ENCODE measurements at places on chromosomes 1 and 21.

- no peak for DNase-seq
Observed at GRCh38 chr1:202567738-202568137, 142.5 kb downstream of the SYT2 start.

DNA sequence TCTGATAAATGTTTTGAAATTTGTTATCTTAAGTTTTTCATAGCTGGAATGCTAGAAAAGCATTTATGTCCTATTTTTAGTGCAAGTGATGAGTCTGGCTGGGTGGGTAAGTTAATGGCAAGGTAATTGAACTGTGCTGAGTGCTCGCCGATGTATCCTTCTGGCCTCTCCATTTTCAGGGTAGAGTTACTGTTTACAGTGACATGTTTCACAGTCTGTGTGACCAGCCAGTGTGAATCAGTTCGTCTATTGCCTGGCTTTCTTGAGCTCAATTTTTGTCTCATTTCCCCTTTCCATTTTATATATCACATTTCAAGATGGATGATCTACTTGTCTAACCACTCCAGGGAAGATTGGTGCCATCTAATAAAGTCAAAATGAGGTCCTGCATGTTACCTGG, 44.1 kb downstream of the ITSN1 start:
- no peak for DNase-seq

DNA sequence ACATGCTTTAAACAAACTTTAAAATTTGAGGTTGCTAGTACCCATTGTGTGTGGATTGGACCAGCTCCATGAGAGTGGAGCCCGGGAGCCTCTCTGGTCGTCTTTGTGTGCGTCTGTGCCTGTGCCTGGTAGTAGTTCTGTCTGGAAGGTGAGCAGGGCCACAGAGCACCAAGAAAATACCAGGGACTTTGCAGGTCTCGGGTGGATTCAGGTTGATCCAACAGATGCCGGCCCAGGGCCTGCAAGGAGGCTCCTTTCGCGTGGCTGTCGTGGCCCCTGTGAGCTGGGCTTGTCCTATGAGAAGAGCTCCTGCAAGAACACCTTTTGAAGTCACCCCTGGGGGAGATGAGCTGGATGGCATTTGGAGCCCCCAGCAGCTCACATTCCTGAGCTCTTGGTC, 28.3 kb downstream of the COL18A1 start:
- no peak for DNase-seq

DNA sequence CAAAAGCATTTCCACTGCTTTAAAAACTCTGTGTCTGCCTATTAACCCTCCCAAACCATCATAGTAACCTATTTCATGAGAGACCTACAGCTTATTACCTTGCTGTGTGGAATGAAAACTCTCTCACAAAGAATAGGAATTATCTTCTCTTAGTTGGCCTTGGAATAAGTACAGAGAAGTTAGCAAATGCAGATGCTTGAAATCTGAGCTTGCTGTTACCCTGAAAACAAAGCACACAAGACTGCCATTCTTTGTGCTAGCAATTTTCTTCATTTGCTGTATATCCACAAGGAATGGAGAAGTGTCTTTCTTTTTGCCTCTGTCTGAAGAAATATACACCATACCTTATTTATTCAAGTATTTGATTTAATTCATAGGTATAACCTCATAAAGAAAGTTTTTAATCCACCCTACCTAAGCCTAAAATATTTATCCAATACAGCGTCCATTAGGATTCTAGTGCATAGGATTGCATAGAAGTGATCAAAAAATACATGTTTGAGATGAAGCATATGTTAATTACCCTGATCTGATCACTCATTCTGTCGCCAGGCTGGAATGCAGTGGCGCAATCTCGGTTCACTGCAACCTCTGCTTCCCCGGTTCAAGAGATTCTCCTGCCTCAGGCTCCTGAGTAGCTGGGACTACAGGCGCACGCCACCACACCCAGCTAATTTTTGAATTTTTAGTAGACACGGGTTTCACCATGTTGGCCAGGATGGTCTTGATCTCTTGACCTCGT, 451.1 kb downstream of the LTN1 start:
- DNase-seq: no peak

GRCh38 chr1:153610811-153611301, 2.1 kb downstream of the S100A16 start:
- DNase-seq: no peak

- no peak for DNase-seq
Observed at GRCh38 chr1:221850470-221851187, 108.7 kb upstream of the DUSP10 start.

DNA sequence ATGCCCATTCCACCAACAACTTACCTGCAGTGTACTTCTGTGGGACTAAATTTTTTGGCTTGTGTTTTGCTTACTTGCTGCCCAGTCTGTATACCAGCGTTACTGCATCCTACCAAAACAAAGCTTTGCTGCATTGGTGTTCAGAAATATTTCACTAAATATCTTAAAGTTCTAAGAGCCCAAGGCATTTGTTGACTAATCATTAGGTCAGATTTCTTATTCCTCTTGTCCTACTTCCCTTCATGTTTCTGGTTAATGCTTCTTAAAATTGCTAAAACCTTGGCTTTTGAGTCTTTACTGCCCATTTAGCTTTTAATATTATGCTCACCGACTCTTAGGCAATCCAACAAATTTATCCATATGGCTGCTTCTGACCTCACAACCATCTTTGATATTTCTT, 161.8 kb downstream of the DPYD start:
- DNase-seq: no peak

GRCh38 chr1:192973988-192974387, 85.2 kb downstream of the UCHL5 start:
- DNase-seq: no peak

DNA sequence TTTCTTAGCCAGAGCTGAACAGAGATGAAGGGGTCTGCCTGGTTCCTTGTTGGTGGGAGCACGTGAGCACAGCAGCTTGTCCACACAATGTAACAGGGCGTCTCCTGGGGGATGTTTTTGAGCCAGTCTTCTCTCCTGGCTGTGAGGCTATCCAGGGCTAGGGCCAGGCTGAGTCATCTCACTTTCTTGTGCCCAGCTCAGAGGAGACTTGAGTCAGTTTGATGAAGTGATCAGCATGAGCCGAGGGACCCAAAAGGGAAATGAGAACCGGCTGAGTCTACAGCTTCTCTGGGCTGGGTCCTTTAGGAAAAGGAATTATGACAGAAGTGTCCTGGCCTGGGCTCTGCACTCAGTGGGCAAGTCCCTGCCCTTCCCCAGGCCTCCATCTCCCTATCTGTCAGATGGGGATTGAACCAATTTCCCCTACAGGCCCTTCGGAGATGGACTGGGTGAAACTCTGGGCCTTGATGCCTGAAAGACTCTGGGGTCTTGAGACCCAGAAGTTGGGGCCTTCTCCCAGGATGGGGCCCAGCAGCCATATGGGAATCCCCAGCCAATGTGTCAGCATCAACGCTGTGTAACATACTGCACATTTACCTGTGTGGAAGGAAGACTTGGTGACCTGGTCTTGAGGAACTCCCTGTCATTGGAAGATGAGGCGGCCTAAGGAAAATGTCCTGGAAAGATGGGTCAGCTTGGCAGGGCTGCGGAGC, 36.6 kb downstream of the DMRTB1 start:
- DNase-seq: no peak

DNA sequence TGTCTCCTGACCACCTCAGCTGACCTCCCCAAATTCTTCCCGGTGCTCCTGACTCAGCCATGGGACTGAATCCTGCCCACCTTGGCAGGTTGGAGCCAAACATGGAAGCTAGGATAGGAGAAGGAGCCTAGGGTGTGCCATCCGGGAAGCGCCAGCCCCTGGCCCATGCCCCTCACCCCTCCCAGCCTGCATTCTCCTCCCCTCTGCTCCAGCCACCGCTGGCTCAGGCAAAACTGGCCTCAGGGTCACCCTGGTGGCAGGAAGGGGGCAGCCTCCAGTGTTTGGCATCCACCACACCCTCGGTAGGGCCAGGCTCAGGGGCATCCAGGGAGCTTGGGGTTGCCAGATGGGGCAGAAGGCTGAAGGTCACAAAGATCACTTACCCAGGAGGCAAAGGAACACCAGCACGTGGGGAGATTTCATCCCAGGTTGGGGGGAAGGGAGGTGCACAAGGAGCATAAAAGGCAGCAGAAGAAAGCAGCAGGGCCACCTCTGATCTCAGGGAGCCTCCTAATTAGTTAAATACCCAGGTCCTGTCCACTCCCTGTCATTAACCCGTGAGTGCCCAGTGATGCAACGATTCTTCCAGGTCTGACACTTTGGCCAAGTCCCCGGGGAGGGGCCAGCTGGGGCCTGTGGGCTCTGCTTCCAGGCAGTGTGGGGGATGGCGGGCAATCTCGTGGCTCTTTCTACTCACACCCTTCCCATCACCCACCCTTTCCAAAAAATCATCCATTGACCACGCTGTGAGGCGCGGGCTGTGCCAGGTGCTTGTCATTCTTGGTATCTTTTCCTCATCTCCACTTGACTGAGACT, at the start of gene PLA2G2E:
Gene PLA2G2E, minus strand, starts transcription at position 481 of the 816 bp plus-strand sequence. Its CDS starts 58 bp downstream, at position 423.
- no peak for DNase-seq

- no peak for DNase-seq
Observed at GRCh38 chr1:153261281-153262069, 2.0 kb downstream of the LORICRIN start.

- DNase-seq: no peak
Observed at GRCh38 chr1:107940701-107941100, 24.3 kb downstream of the VAV3 start.

DNA sequence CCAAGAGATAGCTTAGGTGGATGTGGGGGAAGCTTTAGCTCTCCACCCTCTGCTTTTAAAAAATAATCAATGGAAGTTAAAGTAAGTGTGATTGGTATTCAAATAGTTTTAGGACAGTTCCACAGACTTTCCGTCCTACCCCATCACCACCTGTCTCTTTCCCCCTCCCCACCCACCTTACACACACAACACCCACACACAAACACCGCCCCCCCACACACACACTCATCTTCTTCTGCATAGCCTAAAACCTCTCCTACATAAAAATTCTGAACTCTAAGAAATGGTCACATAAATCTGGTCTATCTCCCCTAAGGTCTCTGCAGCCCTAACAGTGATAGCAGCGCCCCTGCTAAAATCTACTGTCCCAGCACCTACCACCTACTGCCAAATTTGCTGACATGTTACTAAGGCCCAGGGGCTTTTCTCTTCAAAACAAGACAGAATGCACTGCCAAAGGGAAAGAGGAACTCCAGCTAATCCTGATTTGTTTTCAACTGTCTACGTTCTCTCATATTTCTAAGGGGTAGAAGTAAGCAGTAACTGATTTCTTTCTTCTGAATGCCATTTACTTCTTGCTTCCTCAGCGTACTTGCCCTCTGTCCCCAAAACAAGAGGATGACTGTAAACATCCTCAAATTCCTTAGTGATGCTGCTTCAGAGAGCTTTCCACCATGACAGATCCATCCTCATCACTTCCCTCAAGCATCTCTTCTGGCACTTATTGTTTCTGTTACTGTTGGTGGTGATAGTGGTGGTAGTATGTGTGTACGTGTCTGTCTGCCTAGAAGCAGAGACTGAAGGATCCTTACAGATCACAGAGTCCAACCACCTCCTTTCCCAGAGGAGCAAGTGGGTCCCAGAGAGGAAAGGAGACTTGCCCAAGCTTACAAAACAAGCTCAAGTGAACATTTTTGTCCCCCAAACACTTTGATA, 56.8 kb downstream of the LUZP1 start:
- DNase-seq: no peak

DNA sequence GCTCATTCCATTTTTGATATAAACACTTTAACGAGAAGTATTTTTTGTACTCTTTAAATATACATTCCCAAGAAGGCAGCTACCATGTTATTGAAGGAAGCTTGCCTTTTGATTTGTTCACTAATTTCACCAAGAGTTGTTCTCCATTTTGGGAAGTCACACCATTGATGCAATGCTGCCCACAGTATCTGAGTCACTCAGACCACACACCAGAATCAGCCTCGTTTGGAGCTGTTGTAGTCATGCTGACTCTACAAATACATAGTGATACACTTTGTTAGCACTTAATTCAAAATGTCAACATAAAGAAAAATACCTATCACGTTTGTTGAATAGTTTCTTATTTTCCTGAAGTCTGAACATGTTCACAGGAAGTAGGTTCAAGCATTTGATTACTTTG, 78.7 kb downstream of the PAPPA2 start:
- DNase-seq: no peak
